ENCODE measurements at places on chromosomes 5 and 9. TPM values are rescaled to one million over a fixed set of nuclear protein-coding genes. Genes with fewer than 3 reads are reported as not detected.

The LHX3 gene
- not detected for total RNA-seq

The AGXT2 gene
- not detected for total RNA-seq

The SPATA31C1 gene
- total RNA-seq: not detected

The CCDC192 gene
- not detected for total RNA-seq

The SOWAHA gene
- total RNA-seq: 0.78 TPM

The NELFB gene
- 118 TPM for total RNA-seq

The RANBP3L gene
- total RNA-seq: not detected

The LCN15 gene
- total RNA-seq: not detected

The TERT gene
- total RNA-seq: 1.5 TPM

The ARAP3 gene
- total RNA-seq: not detected

The CER1 gene
- total RNA-seq: not detected

DNA sequence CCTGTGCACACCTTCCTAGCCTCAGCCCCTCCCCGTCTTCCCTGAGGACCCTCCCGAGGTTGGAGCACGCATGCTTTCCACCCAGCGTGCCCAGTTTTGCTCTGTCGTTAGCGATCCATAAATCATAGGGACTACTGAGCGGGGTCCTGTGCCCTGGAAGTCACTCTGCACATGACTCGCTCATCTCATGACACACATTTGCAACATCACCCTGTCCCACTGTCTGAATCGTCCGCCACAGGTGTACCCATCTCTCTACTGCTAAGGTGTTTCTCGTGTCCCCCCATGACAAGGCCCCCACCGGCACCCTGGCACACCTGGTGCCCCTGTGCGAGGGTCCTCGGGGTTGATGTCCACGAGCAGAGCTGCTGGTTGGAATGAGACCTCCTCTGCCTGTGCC lies 69.0 kb upstream of the BARHL1 start:
- no peak for DNase-seq

DNA sequence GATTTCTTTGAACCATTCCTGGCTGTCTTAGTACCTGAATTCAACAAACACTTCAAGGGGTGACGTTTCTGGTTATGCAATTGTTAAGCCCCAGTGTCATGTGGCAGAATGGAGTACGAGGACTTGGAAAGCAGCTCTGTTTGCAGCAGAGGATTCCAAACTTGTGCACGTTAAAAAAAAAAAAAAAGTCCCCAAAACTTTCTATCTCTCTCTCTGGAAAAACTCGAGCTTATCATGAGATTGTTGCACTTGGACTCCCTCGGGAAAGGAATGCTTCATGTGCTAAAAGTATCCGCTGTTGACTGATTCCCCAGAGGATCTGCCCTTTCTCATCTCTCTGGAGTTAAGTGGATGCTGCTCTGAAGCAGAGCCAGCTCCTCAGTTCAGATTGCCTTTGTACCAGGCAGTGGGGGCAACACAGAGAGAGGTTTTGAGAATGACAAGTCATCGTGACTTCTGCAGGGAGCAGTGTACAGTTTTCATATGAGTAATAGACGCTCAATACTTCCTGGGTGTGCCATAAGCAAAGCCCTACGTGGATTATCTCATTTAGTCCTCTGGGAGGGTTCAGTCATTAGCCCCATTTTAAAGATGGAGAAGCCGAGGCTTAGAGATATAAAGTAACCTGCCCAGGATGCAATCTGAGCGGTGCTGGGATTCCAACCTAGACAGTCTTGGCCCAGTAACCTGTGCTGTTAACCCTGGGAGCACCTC lies 28.1 kb downstream of the TMOD1 start:
- DNase-seq: no peak

DNA sequence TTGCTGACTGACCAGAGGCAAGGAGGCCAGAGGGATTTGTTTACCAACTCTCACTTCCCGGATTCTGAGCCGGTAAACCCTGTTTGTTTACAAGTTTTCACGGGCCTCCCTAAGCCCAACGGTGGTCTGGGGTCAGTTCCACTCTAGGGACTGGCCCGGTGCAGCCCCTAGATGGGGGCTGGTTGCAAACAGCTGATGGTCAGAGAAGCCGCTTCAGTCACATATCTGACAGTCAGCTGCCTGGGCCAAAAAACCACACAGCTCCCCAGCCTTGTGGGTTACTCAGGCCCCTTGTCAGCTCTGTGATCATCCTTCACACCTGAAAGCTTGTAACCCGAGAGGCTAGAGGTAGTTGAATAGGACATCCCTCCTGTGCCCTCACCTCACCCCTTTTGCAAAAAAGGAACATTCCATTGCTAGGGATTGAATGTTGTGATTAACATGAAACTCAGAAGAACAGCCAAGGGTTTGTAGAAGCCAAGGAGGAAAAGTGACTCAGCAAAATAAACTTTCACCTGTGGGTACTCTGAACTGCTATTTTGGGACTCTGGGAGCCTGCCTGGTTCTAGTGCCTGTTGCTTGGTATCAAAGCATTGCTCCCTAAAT lies 40.4 kb downstream of the SAR1B start:
- DNase-seq: no peak

DNA sequence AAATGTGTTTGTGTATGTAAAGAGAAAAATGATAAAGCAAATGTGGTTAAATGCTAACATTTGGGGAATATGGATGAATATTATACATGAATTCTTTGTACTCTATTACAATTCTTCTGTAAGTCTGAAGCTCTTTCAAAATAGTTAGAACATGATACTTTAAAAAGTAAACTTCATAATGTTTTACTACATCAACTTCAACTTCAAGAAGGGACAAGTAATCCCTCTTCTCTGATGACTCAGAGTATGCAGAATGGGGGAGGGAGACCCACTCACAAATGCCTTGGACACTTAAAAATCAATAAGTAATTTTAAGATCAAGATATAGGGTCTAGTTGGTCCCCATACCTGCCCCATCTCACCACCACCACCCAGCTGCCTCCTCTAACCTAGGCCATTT lies 162.4 kb downstream of the ESM1 start:
- no peak for DNase-seq

DNA sequence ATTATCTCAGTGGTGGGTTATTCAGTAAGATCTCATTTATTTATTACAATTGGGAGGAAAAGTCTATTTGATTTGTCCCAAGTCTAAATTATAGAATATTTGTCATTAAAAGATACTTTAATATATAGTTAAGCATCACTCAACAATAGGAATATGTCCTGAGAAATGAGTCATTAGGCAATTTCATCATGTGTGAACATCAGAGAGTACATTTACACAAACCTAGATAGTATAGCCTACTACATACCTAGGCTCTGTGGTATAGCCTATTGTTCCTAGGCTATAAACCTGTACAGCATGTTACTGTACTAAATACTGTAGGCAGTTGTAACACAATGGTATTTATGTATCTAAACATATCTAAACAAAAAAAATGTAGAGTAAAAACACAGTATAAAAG lies 135.0 kb upstream of the RASA1 start:
- DNase-seq: no peak

DNA sequence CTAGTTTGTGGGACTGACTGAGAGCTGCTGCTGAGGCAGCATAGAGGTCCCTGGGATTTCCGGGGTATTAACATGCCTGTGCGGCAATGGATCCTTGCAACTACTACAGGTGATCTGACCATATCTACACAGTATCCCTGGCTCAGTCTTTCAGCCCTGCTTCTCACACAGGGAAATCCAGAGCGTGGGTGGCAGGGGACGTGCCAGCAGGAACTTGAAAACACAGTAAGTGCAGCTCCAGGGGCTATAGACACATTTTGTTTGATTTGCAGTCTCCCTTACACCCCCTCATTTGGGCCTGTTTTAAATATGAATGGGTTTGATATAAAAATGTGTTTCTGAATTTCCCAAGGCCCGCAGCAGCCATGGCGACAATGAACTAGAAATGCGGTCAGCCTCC lies 209.5 kb downstream of the DCP2 start:
- no peak for DNase-seq

GRCh38 chr9:134431095-134431494 lies 104.8 kb downstream of the RXRA start:
- DNase-seq: no peak

DNA sequence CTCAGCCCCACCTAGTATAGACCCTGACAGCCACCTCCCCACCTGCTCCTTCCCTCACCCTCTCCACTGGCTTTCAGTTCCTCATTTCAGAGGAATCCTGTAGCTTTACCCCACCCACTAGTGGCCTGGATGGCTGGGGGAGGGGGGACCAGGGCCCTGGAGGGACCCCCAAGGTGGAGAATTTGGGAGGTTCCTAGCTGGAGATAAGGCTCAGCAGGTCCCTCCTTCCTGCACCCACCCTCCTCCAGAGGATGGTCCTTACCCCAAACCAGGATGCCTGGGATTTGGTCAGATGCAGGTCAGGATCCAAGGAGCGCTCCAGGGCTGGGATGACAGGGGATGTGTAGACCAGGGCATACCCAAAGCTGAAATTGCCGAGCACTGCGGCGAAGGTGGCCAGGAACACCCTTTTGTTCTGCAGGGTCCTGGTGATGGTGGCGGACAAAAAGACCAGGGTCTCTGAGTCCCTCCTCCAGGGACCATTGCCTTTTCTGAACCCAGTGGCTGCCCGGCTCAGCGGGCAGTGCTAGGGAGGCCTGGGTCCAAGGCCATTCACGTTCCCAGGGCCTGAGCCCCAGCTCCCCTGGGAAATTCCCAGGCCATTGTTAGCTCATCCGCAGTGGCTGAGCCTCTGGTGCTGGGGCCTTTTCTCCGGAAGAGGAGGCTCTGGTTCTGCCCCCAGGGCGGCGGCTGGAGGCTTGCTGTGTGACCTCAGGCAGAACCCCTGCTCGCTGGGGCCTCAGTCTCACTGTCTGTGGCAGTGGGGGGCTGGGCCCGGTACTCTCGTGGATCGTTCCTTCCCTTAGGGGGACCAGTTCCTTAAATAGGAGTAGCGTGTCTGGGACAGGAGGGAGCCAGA lies 678 bp downstream of the SLC2A6 start:
- DNase-seq: no peak

GRCh38 chr9:134233022-134233421 lies 68.7 kb upstream of the RNU6ATAC start:
- DNase-seq: no peak

- DNase-seq: no peak
These were observed 550 bp downstream of the IFNE start for GRCh38 chr9:21481470-21482056.

DNA sequence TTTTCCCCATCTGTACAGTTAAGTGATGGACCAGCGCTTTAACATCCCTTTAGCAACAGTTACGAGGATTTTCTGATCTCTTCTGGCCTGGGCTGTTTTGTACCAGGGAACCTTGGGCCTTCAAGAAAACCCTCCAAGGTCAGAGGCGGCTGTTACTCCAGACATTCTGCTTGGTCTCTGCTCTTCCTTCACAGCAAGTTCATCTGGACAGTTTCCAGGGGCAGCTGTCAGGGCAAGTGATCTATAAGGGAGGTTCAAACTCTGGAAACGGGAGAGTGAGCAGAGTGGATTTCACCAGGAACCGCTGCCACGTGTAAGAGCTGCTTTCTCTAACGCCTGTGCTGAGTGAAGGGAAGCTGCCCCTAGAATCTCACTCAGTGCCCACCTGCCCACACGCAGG lies 36.7 kb downstream of the ZNF618 start:
- DNase-seq: no peak

DNA sequence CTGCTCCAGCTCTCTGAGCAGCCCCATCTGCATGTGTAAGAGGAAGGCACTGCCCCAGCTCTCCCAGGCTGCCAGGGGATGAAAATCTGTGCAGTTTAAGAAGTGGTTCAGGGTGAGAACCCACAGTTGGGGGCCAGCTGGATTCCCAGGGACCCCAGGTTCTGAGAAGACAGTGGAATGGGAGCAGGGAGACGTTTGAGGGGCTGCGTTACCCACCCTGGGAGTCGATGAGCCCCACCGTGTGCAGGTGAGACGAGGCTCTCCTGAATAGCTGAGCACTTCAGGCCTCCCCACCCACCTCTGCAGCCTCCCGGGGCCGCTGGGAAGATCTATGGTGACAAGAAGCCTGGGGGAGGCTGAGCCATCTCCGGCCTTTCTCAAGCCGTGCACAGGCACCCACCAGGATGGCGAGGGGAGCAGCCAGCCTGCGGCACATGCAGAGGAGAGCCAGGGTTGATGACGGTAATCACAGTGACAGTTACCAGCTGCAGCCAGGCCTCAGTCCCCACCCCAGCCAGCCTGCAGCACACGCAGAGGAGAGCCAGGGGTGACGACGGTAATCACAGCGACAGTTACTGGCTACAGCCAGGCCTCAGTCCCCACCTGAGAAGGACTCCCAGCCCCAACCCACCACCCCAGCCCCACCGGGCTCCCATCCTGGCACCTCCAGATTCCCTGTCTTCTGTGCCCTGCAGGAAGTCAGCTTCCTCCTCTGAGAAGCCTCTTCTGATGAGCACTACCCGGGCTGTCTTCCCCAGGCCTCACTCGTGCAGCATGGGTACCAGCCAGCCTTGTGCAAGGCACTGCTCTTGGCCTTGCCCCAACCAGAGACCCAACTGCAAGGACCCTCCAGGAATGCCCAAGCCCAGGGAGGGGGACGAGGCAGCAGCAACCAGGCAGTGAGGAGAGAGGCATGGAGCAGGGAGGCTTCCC lies 150.8 kb upstream of the PPP1R26 start:
- no peak for DNase-seq

DNA sequence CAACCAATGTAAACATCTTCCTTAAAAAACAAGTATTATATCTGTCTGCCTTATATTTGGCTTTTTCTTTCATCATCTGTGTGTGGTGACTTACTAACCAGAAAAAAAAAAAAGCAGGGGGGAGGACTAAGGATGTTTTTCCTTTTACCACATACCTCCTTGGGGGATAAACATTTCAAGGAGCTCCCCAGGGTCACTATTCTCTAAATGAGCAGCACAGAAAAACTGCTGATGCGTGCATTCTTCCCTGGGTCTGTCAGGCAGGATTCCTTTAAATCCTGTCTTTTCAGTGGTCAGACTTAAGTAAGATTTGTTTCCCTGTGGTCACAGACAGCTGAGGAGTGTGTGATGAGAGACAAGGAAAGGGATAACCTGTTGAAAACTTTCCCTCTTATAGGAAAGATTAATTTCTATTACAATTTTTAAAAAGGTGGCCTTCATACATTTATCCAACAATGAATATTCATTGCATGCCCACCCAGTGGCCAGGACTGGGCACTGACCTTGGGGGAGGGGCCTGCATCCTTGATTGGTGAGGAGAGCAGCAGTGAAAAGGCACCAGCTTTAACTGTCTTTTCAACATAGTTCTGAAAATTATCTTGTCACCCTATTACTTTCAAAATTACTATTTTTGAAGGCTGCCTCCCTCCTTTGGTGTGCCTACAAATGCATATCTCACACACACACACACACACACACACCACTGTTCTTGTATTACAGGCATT lies 123.1 kb downstream of the TLE4 start:
- no peak for DNase-seq

DNA sequence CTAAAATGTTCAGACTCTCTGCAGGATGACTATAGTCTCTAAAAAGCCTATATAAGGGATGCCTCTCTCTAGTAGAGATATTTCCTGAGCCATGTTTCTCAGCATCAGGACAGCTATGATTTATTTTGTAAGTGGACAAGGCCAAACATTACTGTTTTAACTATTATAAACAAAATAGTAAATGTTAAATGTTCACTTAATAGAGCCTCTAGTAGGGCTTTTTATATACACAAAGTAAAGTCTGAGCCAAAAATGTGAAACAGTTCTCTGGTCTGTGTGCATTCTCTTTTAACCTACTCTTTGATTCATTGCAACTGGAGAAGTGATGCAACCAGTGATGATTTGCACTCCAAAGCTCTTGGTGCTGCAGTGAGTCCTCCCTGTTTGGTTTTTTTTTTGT lies 220.5 kb downstream of the GDNF start:
- no peak for DNase-seq

Measured in G401 (cell line).